ENCODE measurements at places on chromosomes 11 and 22.

DNA sequence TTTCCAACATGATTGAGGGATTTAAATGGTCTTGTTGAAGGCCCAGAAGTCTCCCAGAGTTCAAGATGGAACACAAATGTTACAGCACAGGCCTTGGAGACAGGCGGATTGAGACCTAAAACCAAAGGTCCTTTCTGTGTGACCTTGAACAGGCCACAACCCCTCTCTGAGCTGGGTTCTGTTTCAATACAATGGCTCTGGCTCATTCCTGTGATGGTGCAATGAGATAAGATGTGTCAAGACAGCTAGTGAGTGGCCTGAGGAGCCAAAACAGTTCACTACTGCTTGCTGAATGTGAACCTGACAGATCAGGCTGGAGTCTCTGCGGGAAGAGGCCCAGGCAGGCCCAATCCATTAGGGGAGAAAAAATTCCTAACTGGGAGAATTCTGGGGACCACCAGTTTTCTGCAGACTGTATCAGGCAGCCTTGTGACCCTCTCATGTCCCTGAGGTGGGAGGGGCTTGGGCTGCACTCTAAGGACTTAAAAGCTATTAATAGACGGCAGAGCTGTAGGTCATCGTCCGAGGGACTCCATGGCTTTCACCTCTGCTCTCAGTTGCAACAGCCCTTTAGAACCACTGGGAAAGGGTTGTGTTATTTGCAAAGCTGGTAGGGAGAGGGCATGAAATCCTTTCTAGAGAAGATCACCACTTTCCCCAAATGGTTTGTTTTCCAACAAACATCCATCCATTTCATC, 126.1 kb upstream of the TEAD1 start:
- no peak for DNase-seq

DNA sequence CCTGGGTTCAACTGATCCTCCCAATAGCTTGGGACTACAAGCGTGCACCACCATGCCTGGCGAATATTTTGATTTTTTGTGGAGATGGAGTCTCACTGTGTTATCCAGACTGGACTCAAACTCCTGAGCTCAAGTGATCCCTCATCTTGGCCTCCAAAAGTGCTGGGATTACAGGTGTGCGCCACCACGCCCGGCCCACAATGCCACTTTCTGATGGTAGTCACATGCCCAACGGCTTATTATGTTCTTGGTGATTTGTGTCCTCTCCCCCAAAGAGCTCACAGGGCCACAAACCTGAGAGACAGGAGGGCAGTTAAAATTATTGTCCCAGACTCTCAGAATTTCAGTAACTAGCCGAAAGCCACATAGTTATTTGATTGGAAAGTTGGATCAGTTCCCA, 9.6 kb downstream of the GRIK4 start:
- DNase-seq = no peak

- no peak for DNase-seq
Measured at GRCh38 chr11:115627071-115627470, 122.9 kb upstream of the CADM1 start.

DNA sequence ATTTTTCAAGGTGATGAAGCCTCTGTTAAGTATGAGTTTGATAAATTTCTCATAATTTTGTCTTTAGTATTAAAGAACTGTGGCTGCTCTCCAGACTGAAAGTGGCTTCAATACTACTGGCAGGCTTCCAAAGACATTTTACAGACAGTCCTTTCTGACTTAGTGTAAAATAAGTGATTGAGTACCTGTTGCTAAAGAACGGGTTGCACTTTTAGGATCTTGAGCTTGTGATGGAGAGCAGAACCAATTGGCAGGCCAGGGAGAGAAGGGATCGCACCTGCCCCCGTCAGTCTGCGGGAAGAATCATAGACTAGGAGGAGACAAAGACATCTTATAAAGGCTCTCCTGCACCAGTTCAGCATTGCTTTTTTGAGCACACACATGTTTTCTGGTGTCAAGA, 4.4 kb downstream of the NCAM1 start:
- DNase-seq = no peak

- DNase-seq = peak; percentile 34
Measured at GRCh38 chr11:118924591-118925585, 838 bp downstream of the BCL9L start.

Measured in CD4-positive, alpha-beta T cell treated with Interleukin-4 for 4 hours (primary cell).